Vagina (tissue), 2 donors: ENCODE measurements at places on chromosomes 5 and 9.

DNA sequence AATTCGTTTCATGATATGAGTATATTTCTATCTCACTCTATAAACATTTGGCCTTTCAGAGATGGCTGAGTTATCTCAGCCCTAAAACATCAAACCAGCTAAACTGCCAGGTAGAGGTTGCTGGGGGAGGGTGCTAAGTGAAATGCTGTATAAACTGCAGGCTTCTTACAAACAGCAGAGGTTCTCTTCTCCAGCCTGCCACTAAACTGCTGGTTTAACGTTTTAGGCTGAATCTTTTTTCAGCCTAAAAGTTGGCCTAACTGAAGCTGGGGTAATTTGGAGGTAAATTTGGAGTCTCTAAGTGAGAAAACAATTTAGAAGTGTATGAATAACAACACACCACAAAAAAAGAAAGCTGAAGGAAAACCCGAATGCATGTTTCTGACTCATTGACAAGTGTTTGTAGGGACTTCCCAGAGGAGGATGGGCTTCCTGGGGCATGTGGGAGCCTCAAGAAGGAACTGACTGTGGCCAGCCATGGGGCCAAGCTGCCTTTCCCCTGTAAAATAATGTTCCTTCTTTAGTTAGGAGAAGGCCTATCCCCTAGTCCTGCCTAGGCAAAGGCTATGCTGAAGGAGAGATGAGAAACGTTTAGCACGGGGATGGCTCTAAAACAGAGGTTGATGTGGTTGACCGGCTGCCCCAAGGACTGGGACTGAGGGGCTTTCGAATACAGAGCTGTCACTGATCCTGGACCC lies 44.3 kb downstream of the SLC28A3 start:
- no peak for DNase-seq

GRCh38 chr5:148763996-148764395 lies 62.4 kb upstream of the ADRB2 start:
- no peak for DNase-seq

- DNase-seq: no peak
These were observed 38.7 kb upstream of the ANKRD34B start for GRCh38 chr5:80608731-80609130.

DNA sequence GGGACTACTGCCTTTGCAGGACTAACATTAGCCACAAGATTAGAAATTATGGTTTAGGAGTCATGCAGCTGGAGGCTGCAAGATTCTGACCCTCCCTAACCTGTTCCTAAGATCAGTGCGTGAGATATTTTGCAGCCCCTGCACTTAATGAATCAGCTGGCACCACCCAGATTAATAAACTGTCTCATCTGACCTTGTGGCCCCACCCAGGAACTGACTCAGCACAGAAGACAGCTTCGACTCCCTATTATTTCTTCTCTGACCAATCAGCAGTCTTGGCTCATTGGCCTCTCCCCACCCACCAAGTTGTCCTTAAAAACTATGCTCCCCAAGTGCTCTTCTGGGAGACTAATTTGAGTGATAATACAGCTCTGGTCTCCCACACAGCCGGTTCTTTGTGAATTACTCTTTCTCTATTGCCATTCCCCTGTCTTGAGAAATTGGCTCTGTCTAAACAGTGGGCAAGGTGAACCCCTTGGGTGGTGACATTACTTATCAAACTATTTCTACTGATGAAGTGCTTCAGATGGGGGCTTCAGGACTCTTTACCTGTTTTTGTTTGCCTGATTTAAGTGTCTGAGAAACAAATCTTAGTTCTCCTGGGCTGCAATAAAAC lies 17.0 kb downstream of the CTSL start:
- DNase-seq: no peak

DNA sequence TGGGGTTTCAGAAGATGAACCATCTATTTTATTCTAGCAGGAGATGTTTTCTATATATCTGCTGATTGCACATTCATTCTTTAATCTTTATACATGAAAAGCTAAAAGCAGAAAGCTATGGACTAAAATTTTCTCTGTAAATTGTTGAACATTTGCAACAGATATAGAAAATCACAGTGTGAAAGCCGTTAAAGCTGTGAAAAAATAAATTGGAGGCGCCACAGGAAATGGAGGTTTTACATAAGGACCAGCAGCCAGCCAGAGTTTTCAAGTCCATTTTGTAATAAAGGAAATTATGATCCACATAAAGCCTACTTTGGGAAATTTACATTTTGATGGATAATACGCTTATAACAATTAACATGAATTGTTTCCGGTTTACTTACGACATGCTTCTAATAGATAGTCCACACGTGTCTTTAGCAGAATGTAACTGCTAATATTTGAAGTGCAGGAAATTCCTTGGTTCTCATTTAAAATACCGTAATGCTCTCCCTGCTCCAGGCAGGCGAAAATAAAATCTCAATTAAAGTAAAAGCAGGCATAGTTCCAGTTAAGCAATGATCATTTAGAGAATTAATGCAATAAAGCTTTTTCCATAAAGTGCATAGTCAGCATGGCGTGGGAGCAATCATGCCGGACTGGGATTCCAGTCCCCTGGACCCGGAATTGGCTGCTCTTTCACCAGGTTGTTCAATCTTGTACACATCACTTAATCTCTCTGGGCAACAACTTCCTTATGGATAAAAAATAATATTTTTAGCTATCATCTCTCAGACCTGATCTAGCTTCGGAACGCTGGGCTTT lies 445.4 kb downstream of the ZNF608 start:
- no peak for DNase-seq

- DNase-seq: no peak
These were observed 102.0 kb downstream of the STK32A start for GRCh38 chr5:147336876-147337275.

DNA sequence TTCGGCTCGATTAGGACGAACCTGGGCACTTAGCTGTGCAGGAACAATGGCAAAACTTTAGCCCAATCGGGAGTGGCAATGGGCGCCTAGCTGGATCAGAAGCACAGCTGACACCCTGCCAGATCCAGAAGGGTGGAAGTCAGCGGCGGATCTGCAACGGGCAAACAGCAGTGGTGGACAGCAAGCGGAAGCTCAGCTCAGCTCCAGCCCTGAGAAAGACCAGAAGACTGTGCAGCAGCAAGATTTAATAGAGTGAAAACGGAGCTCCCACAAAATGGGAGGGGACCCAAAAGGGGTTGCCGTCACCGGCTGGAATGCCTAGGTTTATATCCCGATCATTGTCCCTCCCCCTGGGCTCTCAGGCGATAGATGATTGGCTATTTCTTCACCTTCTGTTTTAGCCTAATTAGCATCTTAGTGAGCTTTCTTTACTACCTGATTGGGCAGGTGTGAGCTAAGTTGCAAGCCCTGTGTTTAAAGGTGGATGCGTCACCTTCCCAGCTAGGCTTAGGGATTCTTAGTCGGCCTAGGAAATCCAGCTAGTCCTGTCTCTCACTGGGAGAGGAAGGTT lies 1237.9 kb downstream of the CDH12 start:
- no peak for DNase-seq

DNA sequence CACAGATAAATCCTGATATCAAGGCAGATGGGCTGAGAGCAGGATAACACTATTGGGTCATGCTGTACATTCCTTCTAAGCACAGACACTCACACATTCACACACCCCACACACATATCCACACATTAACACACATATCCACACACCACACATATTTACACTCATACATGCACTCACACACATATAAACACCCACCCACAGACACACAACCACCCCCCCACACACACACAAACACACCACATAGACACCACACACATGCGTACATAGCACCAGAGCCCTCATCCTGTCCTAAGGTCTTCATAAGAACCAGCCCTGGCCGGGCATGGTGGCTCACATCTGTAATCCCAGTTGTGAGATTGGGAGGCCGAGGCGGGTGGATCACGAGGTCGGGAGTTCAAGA lies 322.3 kb upstream of the ADCY2 start:
- peak; percentile 54 for DNase-seq

GRCh38 chr5:28896949-28897348 lies 1858.6 kb upstream of the CDH9 start:
- DNase-seq: no peak

GRCh38 chr5:67817652-67818051 lies 397.9 kb upstream of the PIK3R1 start:
- DNase-seq: no peak

DNA sequence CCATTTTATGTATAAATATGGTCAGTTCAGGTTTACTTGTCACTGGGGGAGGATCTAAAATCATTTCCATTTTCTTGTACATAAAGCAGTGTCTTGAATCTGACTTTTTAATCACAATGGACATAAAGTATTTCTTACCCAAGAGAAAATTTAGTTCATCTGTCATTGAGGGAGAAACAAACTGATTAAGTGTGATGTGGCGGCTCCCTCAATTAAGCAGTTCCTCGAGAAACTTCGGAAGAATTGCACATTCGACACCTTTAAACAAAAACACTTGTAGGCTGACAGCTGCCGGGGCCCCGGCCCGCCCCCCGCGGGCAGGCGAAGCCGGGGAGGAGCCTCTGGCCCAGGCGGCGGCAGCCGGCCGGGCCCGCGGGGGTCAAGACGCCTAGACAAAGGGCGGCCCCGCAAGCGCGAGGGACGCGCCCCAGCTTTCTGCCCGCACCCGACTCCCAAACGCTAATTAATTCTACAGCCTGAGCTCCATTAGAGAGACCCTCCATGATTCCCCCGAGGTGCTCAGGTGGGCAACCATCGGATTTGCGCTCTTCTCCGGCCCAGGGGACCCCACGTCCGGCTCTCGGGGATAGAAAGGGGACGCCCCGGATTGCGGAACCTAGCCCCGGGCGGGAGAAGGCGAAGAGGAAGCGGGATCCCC lies 750 bp downstream of the TRIM36 start:
- DNase-seq: no peak

DNA sequence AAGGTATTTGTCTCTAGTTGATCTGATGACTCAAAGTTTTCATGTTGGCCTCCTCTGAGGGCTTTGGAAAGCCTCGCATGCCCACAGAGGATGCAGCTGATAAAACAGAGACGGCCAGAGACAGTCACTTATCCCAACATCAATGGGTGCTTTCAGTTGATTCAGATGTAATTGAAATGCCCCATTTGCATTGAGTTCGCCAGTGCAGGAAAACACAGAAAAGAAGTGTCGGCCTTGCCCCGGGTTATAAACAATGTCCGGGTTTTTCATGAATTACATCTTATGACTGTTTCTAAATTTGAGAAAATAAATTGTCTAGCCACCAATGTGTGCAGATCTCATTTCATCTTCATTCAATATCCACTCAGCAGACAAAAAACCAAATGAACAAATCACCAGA lies 42.2 kb upstream of the ICE1 start:
- DNase-seq: no peak

DNA sequence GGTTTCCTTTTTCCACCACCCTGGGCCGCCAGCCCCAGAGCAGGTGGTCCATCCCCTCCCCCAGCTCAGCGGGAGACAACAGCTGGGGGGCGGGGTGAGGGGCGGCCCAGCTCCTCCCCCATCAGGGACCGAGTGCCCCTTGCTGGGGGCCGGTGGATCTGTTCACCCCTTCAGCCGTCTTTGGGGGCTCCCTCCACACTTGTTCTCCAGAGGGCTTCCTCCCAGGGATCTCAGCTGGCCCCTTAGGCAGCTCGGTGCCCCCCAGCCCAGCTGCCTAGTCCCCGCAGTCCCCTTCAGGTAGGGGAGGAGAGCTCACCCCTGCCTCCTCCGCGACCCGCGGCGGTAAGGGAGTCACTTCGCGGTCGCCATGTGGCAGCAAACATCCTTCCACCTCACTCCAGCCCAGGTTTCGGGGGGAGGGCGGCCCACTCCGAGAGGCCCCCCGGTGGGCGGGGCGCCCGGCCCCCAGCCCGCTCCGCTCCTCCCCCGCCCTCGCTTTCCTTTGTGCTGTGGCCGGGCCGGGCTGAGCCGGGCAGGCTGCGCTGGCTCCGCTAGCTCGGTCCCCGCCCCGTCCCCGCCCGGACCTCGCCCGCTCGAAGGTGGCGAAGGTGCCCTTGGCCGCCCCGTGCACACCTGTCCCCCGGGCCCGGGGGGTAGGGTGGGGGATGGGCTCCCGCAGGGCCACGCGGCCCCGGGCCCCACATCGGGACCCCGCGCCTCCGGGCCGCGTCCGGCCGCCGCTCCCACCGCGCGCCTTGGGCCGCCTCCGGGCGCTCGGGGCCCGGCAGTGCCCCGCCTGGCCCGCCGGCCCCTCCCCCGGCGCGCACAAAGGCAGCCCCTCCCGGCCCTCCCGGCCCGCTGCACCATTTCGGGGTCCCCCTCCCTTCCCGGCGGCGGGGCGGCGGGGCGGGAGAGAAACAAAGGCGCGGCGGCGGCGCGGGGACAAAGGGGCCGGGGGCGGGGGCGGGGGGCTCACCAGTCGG lies 683 bp downstream of the DBN1 start:
- DNase-seq: no peak

DNA sequence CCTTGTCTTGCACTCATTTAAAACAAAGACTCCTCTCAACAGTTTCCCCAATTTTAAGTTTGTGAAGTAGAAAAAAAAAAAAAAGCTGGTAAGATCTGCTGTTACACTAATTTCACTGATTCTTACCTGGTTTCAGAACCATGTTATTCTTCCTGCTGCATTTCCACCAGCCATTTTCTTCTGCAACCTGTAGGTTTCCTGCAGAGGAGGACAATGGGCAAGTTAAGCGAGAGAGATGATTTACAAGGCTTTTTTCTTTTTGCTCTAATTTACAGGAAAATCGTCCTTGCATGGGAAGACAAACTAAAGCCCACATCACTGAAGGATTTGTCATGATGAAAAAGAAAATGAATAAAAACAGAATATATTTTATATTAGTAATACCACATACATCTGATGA lies 86.0 kb upstream of the SMARCA2 start:
- no peak for DNase-seq

DNA sequence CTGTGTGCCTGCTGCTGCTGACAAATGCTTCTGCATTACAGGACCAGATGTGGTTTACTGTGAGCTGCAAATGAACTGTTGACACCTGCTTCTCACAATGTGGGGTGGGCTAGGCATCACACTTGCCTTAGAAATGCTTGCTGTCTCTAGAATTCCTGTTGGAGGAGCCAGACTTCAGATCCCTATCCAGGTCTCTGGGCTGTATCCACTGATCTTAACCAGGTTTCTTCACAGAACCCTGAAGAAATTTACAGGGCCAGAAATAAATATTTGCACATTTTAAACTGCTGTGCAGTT lies 255.4 kb downstream of the FAM114A2 start:
- DNase-seq: no peak
